ENCODE measurements at places on chromosomes 5 and 9. TPM values are rescaled to one million over a fixed set of nuclear protein-coding genes. Genes with fewer than 3 reads are reported as not detected.

DNA sequence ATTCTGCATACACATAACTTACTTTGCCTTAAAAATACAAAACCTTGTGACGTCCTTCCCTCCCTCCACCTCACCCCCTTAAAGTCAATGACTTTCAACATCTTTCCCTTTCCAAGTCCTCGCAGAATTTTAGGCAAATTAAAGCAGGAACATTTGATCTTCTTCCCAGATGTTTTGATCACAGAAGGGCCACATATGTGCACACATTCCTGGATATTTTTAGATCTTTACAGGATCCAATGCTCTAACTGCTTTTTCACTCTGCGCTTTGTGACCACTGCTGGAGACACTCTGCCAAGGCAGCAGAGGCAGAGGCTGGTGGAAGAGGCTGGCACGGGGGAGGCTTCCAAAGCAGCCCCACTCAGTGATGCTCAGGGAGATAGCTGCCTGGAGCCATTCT, 130.7 kb downstream of the SEC61B start:
- DNase-seq = no peak

The PCDHB9 gene
- total RNA-seq = 0.26 TPM

GRCh38 chr5:98403131-98403530, 370.3 kb upstream of the RGMB start:
- DNase-seq = no peak

The COX7C gene
- 717 TPM for total RNA-seq

DNA sequence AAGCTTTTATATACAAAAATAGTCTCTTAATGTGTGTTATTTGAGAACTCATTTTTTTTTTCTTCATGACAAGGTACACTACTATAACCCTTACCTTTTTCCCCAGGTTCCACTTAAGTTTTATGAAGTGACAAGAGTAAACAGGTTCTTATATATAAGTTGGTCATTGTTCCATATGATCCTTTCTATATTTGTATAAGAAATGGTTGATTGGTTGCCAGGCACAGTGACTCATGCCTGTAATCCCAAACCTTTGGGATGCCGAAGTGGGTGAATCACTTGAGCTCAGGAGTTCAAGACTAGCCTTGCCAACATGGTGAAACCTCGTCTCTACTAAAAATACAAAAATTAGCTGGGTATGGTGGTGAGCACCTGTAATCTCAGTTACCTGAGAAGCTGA, 108.3 kb downstream of the PCSK1 start:
- DNase-seq = no peak

- DNase-seq = no peak
Measured at GRCh38 chr5:53983568-53984460, 326.6 kb downstream of the ARL15 start.

DNA sequence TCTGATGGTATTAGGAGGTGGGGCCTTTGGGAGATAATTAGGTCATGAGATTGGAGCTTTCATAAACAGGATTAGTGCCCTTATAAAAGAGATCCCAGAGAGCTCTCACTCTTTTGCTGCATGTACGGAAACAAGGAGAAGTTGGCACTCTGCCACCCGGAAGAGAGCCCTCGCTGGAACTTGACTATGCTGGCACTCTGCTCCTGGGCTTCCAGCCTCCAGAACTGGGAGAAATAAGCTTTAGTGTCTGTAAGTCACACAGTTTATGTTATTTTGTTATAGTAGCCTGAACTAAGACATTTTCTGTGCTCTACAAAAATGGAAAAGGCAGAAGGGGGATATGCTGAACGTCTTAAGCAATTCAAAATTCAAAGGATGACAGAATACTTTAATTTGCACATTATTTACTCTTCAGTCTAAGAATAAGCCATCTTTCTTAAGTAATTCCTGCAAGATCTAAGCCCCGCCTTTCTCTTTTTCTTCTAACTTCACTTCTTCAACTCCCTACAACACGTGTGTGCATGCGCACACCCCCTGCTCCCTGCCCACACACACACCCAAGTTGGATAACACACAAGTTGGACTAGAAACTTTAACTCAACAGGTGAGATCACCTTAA, 17.3 kb downstream of the NFIB start:
- no peak for DNase-seq

The MYOZ3 gene
- 0.35 TPM for total RNA-seq

DNA sequence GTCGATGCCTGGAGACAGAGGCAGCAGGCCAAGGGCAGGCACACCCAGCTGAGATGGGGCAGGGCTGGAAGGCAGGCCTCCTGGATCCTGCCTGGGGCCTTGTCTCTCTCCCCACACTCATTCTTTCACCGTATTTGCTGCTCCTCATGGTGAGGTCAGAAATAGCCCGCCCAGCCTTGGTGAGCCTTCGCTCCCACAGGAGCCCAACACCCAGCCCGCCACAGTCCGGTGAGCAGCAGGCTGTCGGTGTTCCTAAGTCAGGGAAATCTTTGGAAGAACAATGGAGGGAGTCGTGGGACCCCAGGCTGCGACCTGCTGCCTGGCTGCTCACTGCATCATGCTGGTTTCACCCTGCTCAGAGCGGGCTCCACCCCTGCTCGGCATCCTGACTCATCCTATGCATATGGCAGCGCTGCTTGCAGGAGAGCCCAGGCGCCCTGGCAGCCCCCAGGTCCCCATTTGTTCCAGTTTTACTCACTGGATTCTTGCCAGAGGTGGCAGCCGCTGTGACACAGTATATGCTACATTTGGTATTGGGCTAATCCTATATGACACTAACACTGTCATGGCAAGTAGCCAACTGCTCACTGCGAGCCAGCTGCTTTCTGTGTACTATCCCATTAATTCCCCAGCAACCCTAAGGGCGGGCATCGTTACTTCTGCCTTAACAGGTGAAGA, 53.2 kb upstream of the NCS1 start:
- no peak for DNase-seq

DNA sequence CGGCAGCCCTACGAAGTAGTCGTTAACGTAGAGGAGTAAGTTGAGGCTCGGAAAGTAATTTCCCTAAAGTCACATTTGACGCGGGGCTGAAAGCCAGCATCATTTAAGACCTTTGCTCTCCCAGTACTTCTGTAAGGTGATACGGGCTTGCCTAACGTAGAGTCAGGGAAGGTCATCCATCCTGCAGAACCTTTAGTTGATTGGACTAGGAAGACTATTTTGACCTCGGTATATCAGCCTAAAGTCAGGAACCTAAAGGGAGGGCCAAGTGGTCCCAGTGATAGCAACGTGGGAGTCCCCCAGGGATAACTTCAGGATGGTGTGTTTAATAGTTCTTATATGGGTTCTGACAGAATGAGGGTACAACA, 657 bp downstream of the NUP214 start:
- no peak for DNase-seq

DNA sequence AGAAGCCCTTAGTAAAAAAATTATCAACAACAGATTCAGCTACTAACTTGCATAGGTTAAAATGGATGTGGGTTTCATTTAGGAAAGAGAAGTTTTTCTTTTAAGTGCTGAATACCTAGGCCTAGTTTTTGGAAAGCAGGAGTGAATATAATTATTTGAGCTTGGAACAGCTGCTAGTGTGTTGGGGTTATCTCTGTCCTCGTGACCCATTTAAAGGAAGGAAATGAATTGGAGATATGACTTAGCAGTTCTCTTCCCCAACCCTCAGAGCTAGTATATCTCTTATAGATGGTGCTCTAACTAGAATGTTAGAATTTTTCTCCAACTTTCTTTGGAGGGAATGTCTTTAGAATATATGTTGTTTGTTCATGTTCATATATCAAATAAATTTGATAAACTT, 38.6 kb downstream of the ZNF366 start:
- no peak for DNase-seq

- no peak for DNase-seq
Measured at GRCh38 chr9:20508242-20508641, 114.1 kb downstream of the MLLT3 start.

GRCh38 chr9:6590772-6591384, 54.7 kb downstream of the GLDC start:
- no peak for DNase-seq

DNA sequence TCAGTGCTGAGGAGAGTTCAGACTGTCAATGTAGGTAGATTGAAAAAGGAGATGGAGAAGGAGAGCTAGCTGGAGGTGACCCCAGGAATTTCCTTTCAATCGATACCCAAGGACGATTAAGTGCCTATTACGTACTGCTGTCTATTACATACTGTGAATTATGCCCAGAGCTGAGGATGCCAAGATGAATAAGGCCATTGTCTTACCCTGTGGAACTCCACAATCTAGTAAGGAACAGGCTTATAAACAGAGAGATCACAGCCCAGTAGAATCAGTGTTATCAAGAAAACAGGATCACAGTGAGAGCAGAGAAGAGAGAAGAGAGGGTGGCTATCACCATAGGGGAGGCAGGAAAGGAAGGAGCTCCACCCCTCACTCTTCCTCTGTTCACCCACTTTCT, 54.1 kb upstream of the PDE8B start:
- DNase-seq = no peak

DNA sequence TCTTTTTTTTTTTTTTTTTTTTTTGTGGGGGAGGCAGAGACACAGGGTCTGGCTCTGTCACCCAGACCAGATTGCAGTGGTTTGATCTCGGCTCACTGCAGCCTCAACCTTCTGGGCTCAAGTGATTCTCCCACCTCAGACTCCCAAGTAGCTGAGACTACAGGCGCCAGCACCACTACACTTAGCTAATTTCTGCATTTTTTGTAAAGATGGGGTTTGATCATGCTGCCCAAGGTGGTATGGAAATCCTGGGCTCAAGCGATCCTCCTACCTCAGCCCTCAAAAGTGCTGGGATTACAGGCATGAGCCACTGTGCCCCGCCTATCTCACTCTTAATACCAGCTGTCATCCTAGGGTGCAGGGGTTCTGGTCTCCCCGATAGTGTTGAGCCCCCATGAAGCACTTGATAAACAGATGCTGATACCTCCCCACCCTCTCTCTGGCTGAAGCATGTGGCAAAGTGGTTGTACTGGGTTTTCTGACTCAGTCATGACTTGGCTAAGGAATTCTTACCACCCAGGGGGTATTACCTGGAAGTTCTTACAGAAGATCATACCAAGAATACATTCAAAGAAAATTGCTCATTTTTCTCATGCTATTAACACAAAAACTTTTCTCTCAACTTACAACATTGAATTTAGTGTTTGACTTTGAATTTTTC, 110.2 kb upstream of the DAPK1 start:
- no peak for DNase-seq

DNA sequence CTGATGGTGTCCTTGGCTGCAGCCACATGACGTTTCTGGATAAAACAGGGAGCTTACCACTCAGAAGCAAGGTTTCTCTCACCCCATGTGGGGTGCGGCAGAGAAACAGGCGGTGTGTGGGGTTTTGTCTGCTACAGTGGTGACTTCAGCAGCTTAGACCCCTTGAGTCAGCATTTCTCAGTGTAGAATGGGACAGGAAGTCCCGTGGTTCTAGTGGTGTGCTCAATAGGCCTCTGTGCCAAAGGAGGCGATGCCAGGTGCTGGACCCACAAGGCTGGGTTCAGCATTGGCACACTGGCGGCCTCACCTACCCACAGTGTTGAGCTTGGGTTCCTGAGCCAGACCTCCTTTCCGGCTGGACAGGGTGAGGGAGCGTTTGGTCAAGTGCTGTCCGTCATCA, 125.2 kb upstream of the SMIM23 start:
- DNase-seq = peak; percentile 6

GRCh38 chr5:58524571-58524970, 33.3 kb downstream of the GAPT start:
- DNase-seq = no peak
